ENCODE measurements at places on chromosomes 11 and 22.

- no peak for DNase-seq
Measured at GRCh38 chr22:17726928-17727897, 47.1 kb downstream of the BID start.

DNA sequence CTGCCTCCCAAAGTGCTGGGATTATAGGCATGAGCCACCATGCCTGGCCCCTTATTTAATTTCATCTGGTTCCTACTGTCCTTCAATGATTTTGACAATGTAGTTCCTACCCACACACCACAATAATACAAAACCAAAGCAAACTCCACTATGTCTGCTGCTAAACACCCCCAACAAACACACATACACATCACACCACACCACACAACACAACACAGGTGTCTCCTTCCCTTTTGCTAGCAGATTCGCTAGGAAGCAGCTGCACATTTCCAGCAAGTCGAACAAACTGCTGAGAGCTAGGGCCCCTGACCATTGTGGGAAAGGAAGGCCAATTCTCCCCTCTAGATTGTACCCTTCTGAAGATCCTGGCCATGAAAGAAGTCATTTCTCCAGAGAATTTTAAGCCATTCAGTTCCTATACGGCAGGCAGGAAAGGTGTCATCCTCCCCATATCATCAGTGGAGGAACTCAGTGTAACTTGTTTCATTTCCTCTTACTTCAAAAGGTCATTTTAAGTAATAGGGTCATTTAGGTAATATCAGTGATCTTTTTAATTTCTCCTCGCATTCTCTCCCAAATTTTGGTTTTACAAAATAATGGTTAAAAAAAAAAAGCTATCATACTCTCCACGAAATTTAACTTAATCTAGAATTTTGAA lies 18.5 kb downstream of the NUMA1 start:
- DNase-seq: no peak

- DNase-seq: no peak
Measured at GRCh38 chr11:64947208-64947814, 11.6 kb upstream of the GPHA2 start.

- DNase-seq: no peak
Measured at GRCh38 chr11:66651016-66651415, 12.5 kb downstream of the RBM4 start.

- no peak for DNase-seq
Measured at GRCh38 chr22:33515795-33516194, 404.5 kb downstream of the LARGE1 start.

GRCh38 chr22:39528080-39528661 lies 4.4 kb downstream of the RPS19BP1 start:
- no peak for DNase-seq

DNA sequence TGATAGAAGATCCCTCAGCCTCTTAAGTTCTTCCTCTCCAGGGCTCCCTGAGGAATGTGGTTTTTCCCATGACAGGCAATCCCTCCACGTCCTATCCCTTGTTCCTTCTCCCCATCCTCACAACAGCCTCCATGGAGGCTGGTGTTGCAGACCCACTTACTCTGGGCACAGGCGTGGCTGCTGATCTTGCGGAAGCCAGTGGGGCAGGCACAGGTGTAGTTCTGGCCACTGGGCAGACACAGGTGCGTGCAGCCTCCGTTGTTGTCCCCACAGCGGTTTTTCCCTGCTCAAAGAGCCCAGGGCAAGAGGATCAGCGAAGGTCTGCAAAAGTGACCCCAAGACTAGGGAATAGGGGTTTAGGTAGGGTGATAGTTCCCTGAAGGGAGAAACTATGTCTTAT lies 29.1 kb downstream of the LRP4 start:
- DNase-seq: no peak

- no peak for DNase-seq
Measured at GRCh38 chr11:10017911-10018310, 276.1 kb downstream of the SBF2 start.

DNA sequence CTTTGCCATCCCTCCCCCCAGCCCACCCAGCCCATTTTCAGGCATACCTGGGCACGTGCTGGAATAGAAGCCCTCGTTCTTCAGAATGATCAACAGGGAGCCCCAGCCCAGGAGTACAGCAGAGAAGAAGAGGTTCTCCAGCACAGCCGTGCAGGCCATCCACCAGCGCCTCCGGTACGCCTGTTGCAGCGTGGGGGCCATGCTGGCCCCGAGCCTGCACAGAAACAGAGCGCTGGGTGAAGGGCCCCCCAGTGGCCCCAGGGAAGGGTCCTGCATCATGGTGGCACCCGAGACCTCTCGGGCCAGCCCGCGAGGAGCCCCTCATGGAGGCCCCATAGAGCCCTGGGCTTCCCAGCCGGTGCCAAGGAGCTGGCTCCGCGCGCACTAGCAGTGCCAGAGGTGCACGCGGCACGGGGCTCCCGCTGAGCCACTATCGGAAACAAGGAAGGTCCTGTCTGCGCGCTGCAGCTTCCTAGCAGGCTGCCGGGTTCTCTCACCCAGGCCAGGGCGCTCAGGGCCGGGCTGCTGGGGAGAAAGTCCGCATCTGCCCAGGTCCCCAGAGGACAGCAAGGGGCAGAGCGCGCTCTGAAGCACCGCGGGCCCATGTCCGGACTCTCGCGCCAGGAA lies 1.5 kb downstream of the SLC43A1 start:
- peak; percentile 9 for DNase-seq

DNA sequence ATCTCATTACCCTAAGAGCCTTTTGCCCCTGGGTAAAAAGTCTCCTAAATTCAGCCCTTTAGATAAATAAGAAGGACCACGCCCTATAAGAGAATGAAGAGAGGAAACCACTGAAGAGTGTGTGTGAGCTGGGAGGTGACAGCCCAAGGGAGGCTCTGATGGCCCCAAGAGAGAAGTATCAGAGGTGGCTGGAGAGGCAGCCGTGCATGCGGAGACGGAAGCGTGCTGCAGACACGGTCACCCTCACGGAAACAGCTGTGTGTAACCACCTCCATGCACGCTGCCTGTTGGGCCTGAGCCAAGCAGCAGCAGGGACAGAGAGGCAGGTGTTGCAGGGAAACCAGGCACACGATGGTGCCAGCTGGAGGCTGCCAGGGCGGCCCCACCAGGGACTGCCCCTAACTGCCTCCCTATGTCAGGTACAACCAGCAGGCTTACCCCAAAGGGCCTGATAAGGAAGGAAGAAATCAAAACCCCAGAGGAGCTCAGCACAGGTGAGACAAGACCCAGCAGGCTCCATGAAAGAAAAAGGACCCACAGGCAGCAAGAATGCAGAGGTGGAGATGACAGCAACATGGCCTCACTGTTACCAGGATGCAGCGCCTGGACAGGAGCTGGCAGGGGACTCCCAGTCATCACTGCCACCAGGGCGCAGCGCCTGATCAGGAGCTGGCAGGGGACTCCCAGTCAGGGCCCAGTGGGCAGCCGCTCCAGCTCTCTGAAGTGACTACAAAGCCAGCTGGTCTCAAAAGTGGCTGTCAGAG lies 7.8 kb downstream of the LARGE2 start:
- no peak for DNase-seq

GRCh38 chr11:10295064-10295901 lies 1.3 kb upstream of the SBF2 start:
- DNase-seq: no peak

DNA sequence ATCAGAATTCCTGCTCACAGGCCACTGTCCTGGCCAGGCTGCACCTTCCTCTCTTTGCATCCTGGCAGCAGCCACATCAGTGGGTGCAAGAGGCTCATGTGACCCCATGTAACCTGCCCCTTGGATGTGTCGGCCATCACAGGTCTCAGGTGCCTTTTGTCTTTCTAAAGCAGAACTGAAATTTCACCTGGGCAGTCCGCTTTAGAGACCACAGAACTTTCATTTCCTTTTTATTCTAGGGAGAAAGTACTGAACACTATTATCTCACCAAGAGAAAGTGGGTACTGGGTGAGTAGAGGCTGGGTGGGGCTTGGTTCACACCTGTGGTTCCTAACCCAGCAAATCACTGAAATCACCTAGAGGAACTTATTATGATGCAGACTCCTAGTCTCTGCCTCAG lies 51.7 kb upstream of the NUP160 start:
- no peak for DNase-seq

DNA sequence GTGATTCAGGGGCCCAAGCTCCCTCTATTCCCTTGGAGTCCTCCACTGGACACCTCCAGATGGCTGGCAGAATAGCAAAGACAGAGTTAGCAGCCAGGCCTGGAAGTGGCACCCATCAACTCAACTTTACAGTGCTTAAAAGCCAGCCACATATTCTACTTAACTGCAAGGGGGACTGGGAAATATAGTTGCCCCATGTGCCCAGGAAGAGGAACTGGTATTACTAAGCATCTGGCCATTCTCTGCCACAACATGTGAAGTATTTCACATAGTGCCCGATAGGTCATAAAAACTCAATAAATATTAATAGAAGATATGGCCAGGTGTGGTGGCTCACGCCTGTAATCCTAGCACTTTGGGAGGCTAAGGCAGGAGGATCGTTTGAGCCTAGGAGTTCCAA lies 5.5 kb upstream of the IL10RA start:
- DNase-seq: no peak

- DNase-seq: no peak
Measured at GRCh38 chr11:102680945-102681344, 24.6 kb downstream of the MMP27 start.

- no peak for DNase-seq
Measured at GRCh38 chr11:111148953-111149352, 96.6 kb upstream of the POU2AF2 start.

DNA sequence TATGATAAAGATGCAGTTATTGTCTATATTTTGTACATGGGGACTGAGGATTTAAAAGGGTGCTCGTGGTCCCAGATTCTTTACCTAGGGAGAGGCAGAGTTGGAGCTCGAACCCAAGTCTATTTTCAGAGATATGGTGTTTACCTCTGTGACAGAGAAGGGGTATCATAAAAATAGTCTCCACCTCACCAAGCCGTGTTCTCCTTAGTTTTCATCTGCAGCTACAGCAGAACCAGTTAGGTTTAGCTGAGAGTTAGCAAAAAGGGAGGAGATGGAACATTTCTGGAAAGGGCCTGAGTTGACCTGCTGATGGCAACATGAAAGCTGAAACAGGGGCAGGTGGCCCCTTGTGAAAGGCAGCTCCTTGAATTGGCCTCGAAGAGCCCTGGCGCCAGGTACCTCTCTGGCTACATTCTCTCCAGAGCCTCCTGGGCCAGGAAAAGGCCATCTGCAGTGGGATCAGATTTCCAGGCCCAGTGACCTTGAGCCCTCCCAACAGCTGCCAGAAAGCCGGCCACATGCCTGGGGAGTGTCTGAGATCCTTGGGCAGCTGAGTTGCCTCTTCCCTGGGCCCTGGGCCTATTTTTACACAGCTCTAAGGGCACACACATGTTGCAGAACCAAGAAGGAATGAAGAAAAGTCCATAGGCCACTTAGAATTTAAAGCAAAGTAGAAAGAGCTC lies 136.6 kb downstream of the NAV2 start:
- DNase-seq: no peak

GRCh38 chr11:32487270-32487669 lies 51.9 kb upstream of the WT1 start:
- no peak for DNase-seq

DNA sequence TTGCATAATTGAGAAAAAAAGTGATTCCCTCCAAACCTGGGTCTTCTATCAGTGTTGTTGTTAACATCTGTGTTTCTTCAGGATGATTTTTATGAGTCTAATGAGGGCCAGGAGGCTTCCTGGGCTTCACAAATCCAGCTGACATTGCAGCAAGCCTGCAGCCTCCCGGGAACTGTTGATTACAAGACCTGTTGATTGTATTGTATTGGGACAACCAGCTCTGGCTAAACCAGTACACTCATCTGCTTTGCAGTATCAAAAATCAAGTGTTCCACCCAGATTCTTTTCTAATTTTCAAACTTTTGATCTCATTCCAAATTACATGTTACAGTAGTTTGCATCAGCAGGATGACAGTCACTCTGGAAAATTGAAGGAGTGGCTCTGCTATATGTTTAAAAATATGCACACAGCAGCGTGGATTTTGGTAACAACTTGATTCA lies 16.1 kb upstream of the PRSS23 start:
- DNase-seq: no peak

DNA sequence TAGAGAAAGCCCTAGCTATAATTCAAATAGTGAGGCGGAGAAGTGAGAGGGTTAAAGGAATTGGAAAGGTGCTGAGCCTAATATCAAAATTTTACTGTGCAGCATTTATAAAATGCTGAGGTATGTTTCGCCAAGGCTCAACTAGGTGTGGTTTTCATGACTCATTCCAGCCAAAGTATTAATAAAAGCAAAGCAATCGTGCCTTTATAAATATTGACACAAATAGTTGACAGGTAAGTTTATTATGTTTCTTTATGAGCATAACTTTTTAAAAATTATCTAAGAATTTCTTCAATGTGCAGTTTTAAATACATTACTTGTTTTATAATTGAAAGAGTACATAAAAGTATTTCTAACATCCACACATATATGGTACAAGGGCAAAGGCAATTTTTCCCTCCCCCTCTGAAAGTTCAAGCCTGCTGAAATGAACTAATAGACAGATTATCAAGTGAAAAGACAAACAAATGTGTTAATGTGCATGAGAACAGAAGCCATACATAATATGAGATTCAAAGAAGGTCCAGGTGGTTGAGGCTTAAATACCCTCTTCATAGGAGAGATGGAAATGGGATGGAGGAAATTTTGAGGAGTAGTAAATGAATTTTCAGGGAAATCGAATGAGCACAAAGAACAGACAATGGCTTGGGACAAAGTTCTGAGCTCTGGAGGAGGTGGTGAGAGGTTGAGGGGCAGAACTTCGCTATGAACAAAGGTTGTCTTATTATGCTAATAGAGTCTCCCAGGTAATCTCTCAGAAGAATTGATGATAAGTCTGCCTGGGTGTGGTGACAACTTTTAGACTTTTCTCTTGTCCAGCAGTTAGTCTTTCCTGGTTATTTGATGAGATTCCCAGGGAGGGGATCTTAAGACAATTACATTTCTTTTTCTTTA lies 326.5 kb downstream of the BUD13 start:
- DNase-seq: no peak

GRCh38 chr11:74332291-74332690 lies 20.9 kb upstream of the P4HA3 start:
- DNase-seq: no peak

DNA sequence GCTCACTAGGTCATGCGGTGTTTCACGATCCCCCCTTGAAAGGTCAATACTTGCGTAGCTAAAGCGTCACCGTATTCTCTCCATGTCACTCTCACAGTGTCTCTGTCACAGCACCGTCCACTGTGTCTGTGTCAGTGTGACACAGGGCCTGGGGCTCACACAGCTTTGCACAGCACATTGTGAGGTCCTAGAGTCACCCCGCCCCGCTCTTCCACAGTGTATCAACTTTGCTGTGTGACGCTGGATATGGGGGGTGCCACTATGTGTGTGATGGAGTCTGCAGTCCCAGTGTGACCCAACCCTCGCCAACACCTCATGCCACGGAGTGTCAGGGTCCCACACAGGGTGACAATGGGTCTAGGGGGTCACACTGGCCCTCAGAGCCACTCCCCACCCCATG lies 583 bp downstream of the P4HA3 start:
- no peak for DNase-seq

All from T-helper 9 cell (primary cell).